Caco-2 (cell line): ENCODE measurements at places on chromosomes 13 and 19.

DNA sequence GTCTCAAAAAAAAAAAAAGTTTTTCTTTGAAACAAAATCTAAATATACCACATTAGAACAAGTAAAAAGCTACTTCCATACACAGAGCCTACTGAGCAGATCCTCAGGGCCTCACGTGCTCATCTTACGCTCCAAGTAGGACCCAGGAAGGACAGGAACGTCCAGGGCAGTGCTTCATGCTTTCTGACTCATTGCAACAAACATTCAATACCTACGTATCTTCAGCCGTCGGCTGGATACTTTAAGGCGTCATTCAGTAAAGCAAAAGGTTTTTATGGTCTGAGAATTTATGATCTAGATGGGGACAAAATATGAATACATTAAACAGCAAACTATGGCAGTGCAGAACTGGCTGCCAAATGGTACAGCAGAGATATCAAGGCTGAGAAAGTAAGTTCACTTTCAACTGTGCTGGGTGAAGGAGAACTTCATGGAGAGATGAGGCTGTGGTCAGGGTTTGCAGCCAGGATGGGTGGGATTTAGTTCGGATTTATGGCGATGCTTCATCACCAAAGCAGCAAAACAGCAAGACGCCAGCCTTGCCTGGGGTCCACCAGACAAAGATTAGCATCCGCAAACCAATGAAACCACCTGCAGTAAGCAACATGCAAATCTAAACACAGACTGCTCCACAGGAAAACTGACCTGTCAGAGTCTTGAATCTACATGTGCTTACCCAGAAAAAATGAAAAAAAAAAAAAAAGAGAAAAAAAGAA lies 20.5 kb downstream of the CARS2 start:
- DNase-seq = no peak

GRCh38 chr13:64186071-64186470 lies 2770.4 kb upstream of the PCDH20 start:
- no peak for DNase-seq

GRCh38 chr13:66532845-66533244 lies 697.3 kb downstream of the PCDH9 start:
- no peak for DNase-seq

- no peak for DNase-seq
Measured at GRCh38 chr13:42373048-42373812, 101.3 kb downstream of the AKAP11 start.

- no peak for DNase-seq
Measured at GRCh38 chr13:22967669-22968068, 213.1 kb upstream of the SGCG start.

DNA sequence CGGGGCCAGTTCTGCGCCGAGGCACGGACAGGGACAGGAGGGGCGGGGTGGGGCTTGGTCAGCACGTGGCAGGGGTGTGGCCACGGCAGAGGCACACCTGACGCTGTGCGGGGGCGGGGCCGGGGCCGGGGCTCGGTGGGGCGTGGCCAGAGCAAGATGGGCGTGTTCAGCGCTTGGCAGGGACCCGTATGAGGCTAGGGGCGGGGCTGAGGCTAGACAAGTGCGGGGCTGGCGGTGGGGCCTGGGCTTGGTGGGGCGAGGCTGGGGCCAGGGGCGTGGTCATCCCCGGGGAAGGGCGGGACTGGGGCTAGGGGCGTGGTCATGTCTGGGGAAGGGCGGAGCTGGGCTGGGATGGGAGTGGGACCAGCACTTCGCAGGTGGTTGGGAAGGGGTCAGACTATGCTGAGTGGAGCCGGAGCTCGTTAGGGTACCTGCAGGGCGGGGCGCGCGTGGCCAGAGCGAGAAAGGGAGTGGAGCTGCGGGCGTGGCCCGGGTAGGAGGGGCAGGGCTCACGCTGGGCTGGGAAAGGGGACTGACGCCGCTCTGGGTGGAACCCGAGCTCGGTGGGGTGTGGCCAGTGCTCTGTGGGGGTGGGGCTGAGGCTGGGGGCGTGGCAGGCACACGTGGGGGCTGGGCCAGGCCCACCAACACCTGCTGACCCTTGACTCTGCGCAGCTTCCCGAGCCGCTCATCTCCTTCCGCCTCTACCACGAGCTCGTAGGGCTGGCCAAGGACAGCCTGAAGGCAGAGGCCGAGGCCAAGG lies 12.8 kb downstream of the POLR2E start:
- peak; percentile 53 for DNase-seq

GRCh38 chr13:24127116-24127631 lies 33.3 kb upstream of the SPATA13 start:
- DNase-seq = peak; percentile 83

DNA sequence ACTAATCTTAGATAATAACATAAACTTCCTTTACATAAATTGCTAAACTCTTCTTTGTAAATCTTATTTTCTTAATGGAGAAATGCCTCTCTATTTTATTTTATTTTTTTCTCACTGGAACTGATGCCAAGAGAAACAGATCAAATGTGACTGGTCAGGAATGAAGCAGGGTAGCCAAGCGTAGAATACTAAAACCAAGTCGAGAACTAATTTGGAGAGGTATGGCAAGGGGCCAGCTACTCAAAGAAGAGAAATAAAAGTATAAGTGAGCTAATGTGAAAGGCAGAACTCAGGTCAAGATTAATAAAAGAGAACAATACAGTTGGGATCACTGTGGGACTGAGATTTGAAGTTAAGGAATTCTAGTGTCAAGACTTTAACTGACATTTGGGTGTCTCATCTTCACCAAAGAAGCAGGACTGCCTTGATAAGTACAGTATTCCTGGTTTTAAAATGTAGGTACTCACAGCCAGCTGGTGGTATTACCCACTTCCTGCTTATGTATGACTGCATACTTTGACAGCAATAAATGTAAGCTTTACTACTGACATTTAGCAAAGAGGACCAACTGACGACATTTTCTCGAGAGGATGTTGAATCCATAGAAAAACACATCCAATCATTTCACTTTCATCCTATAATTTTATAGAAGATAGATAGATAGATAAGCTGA lies 1192.2 kb downstream of the EFNB2 start:
- DNase-seq = no peak

- no peak for DNase-seq
Measured at GRCh38 chr13:113552786-113553434, 31.6 kb upstream of the TFDP1 start.

DNA sequence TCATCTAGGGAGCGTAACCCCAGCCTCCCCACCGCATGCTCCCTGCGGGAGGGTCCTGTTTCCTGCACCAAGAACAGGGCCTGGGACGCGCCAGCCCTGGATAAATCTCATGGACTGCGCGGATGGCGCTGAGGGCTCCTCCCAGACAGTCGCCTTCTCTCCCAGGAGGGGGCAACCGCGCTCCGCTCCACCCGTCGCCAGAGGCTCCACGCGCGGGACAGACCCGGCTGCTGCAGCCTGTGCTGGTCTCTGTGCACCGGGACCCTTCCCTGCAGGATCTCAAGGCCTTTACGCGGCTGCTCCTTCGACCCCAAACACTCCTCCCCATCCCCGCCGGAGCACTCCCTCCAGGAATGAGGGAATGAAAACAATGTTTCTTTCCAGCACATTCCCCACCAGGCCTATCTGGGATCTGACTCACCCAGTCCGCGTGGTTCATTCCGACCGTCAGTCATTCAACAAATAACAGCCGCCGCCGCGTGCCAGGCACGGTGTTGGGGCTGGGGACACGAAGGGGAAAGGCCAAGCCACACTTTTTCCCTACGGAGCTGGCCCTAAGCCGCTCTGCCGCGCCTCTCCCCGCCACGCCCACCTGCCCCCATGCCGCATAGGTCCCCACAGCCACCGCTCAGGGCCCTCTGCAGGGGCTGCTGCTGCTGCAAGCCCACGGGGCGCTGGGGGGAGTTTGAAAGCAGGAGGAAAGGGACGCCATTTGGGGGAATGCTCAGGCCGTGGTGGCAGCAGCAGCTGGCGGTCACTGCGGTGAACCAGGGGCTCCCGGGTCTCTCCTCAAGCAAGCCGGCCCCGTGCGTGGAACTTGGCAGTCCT lies 6.0 kb downstream of the PNMA8B start:
- DNase-seq = no peak

DNA sequence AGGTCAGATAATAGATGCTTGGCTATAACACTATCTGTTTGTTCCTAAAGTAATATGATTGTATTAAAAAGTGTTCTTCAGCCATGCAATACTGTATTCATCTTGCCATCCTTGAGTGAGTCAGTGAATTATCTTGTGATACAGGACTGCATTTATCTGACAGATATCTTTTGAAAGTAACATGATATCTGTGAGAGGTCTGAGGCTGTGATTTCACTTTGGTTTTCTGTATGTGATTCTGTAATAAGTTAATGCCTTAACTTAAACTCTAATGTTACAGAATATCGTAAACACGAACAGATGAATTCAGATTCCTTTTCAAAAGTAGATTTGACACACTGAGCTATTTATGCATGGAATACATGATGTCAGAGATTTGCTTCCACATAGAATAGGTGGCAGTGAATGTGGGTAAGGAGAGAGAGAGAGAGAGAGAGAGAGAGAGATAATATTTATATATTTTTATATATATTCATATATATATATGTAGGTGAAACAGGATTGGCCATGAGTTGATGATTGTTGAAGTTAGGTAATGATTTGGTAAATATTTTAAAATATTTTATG lies 97.9 kb upstream of the RNF113B start:
- DNase-seq = no peak

DNA sequence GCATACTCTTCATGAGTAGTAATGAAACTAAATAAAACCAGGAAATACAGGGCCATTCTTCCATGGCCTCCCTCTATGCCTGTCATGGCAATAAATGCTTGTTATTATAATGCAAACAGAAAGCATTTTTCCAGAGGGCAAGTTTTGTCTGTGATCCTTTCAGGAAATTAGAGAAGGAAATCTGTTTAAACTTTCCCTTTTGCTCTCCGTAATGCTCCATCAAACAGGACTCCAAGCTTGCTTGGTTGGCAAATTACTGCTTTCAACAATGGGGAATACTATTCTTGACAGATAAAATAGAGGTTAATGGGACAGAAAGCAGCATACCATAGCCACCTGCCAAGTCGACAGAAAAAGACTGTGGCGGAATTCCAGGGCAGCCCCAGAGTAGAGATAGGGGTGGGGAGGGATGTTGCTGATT lies 252.5 kb downstream of the LHFPL6 start:
- no peak for DNase-seq

DNA sequence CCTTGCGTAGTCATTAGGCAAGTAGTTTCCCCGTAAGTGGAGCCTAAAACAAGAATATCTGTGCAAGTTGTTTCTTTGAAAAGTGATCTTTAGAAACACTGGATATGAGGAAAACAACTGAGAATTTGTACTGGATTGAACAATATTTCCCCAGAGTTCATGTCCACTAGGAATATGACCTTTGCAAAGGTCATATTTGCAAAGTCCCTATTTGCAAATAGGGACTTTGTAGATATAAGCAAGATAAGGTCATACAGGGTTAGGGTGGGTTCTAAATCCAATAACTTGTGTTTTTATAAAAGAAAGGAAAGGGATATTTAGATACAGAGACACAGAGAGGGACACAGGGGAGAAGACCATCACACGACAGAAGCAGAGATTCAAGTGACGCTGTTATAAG lies 489.2 kb upstream of the ATXN8OS start:
- no peak for DNase-seq

DNA sequence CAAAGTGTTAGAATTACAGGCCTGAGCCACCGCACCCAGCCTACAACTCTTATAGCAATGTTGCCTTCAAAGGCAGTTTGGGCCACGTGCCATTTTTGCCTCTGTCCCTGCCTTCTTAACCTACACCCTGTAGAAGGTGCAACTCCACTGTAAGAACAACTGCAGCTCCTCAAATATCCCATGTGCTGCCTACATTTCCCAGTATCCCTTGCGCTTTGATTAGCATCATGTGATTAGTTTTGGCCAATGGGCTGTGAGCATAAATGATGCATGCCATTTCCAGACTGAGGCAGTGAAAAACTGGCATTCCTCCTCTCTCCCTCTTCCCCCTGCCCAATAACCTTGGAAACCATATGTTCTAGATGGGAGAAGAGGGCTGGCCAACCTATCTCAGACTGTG lies 75.2 kb upstream of the MRI1 start:
- DNase-seq = peak; percentile 35

DNA sequence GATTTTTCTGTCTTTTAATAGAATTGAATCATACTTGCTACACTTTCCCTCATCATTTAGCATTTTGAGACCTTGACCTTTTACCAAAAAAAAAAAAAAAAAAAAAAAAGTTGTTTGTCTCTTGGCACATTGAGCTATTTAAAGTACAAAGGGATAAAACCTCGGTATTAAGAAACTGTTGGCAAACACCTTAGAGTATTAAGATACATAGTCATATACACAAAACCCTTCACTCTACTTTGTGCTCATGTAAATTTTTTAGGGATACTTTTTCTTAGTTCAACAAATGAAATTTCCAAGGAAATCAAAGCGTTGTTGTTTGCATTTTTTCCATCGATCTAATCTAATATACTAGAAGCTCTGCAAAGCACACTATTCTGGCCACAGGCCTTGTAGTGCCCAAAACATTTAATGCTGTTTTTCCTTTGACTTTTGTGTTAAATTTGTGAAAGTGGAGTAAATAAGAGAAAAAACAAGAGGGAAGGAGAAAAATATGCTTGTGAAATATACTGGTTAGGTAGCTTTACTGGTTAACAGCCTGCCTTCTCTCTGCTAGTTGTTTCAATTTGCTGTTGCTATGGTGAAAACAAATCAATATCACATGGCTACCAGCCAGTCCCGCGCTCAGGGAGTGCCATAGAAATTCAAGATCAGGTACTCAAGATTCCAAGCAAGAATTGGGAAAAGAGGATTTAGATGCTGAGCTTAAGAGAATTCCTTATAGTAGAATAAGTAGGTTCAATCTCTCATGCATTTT lies 2.6 kb downstream of the MBNL2 start:
- DNase-seq = no peak

GRCh38 chr19:45595814-45596213 lies 6.2 kb downstream of the GPR4 start:
- DNase-seq = no peak

- peak; percentile 7 for DNase-seq
Measured at GRCh38 chr13:103386341-103386740, 320.1 kb upstream of the SLC10A2 start.

DNA sequence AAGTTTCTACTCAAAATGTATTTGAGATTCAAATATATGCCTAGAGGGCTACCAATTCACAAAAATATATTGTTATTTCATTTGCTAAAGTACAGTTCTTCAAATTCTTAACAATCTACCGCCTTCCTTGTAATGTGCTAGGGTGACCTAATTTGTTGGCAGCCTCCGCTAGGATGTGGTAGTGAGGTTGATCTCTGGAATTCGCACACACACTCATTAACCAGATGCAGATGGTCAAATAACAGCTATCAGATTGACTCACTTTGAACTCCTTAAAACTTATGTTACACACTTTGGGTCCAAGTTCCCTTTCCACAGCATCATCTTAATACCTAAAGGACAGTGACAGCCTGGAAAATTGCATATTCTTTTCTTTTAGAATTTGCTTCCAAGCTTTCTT lies 367.3 kb downstream of the DCT start:
- no peak for DNase-seq

DNA sequence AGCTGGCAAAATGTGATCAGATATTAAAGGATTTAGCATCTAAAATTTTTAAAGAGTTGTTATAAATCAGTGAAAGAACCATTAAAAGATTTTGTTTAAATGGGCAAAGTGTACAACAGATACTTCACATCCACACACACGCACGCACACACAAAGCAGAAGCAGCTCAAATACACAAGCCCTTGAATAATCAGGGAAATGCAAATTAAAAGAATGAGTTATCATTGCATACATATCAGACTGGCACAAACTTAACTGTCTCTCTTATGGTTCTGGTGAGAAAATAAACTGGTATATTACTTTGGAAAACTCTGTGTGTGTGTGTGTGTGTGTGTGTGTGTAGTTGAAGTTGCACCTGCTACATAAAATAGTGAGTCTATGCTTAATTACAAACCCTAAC lies 59.3 kb downstream of the CRYL1 start:
- DNase-seq = no peak
